ENCODE measurements at places on chromosomes 5 and 9.

DNA sequence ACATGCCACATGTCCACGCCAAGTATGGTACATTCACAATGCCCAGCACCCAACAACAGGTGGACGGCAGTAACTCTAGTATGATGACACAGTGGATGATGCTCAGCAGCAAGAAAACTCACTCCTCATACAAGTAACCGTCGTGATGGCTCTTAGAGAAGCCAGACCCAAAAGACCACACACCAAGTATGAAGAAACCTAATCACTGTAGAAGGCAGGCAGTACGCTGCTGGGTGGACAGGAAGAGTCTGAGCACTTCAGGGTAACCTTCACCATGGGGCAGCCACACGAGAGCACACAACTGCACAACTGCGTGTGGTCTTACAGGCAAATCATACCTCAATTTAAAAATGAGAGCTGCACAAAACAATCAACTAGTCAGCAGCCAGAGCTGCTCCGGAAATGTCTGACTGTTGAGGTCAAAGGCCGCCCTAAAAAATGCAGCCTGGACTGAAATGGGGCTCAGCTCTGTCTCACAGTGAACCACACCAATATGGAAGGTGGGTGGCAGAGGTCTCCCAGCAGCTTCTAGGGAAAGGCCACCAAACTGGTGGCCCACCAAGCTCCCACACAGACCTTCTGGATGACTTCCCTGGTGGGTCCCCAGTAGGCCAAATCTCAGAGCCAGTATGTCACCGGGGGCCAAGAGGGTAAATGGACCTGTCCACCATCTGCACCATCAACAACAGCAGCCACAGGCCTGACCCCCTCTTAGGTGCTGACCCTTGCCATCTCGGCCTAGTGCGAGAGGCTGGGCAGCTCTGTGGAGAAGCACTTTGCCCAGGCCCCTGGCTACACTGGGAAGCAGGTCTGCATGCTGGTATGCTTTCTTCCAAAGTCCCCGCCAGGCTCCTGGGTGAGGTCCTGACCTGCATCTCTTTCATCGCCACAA lies 17.8 kb downstream of the BICD2 start:
- DNase-seq = no peak

DNA sequence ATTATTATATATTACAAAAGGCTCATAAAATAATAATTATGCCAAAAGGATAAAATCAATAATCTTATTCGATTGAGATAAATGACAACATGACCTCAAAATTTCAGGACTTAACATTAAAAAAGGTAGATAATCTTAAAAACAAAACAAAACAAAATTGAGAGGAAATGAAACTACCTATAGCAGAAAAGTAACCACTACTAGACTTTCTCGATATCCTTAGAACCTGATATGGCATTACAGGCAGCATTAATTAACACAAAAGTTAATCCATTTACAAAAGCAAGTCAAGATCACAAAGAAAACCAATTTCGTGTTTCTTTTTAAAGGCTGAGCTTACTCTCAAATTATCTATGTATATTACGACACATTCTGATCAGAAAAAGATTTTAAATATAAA lies 29.9 kb downstream of the TMEM161B start:
- DNase-seq = no peak

DNA sequence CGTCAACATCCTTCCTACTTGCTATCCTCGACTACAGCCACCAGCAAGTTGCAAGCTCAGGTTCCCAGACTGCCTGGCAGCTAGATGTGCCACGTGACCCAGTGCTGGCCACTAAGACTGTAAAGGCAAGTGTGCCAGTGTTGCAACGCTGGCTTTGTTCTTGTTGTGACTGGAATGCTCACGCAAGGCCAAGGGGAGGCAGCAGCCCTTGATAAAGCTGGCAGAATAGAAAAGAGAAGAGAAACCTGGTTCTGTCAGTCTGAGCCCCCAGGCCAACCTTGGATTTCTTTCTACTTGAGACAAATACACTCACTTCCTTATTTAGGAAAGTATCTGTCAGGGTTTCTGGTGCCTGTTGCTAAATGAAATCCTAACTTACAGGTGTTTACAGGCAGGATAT lies 113.0 kb downstream of the KLHL3 start:
- peak; percentile 46 for DNase-seq

- no peak for DNase-seq
These were observed 74.6 kb downstream of the FEM1C start for GRCh38 chr5:115469904-115470516.

DNA sequence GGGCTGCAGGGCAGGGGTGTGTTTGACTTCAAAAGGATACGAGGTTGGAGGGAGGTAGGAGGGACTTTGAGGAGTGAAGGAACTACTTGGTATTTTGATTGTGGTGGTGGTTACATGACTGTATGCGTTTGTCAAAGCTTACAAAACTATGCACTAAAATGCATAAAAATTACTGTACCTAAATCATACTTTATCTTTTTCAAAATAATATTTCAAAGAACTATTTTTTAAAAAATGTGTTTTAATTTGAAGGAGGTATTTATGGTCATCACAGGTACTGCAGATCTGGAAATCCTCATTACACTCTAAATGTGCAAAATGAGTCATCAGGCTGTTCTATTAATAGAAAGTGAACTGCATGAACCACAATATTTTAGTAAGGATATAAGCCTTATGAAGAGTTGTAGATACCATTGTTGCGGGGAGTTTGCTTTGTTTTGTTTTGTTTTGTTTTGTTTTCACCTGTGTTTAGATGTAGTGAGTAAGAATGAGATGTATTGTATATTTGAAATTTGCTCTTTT lies 116.9 kb downstream of the ARRDC3 start:
- DNase-seq = no peak

GRCh38 chr5:1801222-1801966 lies at the start of gene NDUFS6:
TSS of gene NDUFS6 (plus strand) at chr5:1801407. CDS start at chr5:1801418, 11 bp downstream.
- DNase-seq = peak; percentile 75

- DNase-seq = peak; percentile 48
These were observed 13.2 kb downstream of the GZMK start for GRCh38 chr5:55037046-55037771.

DNA sequence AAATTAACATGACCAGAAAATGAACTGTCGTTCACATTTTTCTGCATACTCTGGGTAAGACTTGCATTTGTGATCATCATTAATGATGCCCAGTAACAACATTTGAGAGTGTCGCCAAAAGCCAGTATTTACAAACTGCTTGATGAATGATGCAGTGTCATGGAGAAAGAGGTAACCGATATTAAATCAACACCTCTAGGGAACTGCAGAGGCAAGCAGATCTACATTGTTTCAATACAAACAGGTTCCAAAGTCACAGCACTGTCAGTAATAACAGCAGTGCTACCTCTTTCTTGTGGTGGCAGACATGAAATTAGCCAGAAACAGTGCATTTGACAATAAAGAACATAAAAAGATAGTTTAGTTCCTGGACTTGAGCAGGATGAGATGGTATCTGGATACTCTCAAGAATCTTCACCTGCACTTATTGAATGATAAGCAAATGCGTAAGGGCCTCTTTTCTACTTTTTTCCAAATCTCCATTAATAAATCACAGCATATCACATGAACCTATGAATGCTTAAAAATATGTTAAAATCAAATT lies 456.6 kb downstream of the ARHGEF28 start:
- DNase-seq = no peak

DNA sequence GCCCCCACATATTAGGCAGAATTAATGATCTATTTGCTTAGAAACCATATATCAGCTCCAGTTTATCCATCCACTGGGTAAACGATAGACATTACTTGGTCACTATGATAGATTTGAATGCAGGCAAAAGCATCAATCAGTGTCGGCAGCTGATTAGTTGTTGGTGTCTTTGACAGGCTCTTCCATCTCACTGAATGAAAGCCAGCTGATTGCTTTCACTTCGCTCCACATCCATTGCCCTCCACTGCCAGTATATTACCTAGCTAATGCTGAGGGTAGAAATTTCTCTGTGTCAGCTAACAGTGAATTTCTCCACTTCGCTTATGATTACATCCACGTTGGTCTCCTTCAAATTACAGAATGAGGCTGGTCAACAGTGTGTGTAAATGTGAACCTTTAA lies 821.3 kb upstream of the TYRP1 start:
- DNase-seq = no peak

GRCh38 chr9:120557205-120557604 lies 22.8 kb downstream of the CDK5RAP2 start:
- no peak for DNase-seq

DNA sequence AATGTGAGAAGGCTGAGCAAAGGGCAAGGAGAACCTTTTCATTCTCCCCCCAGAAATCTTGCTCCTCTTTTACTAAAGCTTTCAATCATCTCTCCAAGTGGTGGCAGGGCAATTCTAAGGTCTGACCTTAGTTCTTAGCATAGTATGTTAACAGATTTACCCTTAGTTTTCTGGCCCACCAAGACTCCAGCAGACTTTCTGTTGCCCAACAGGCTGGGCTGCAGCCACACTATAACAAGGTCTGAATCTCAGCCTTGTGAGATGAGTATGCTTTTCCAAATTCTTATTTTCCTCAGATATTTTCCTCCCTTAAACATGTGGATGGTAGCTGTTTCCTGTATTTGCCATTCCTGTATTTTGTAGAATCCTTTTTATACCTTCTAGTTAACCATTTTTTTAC lies 69.5 kb downstream of the NIPBL start:
- no peak for DNase-seq

DNA sequence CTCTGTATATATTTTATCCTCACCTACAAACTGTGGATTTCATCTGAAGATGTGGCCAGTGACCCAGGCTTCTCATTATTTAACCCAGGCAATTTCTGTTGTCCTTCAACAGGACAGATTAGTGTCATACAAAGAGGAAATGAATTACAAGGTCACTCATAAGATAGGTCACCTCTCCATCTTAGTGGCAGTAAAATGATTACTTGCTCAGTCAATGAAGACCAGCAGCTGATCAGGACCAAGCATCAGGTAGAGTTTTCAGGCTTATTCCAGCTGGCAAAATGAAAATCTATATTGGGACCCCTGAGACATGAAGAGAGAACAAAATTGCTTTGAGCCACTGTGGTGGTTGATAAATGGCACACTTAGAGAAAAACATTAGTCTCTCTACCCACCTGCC lies 135.2 kb upstream of the PRDM9 start:
- no peak for DNase-seq

GRCh38 chr9:74653410-74654080 lies 156.4 kb downstream of the RORB start:
- DNase-seq = no peak

DNA sequence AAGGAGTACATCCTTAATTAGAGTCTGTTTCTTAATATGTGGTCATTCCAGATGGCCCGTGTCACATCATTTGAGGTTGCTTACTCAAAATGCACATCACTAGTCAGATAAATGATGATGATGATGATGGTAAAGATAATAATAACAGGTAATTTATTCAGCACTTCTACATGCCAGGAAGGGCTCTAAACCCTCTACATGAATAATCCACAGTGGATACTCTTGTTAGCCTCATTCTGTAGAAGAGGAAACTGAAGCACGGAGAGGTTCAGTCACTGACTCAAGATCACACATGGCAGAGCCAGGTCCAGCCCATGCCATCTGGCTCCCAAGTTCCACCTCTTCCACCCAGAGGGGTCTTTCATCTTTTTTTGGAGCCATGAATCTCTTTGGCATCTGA lies 11.7 kb downstream of the SH3PXD2B start:
- no peak for DNase-seq

- no peak for DNase-seq
These were observed 78.1 kb downstream of the SNCAIP start for GRCh38 chr5:122390154-122390553.

DNA sequence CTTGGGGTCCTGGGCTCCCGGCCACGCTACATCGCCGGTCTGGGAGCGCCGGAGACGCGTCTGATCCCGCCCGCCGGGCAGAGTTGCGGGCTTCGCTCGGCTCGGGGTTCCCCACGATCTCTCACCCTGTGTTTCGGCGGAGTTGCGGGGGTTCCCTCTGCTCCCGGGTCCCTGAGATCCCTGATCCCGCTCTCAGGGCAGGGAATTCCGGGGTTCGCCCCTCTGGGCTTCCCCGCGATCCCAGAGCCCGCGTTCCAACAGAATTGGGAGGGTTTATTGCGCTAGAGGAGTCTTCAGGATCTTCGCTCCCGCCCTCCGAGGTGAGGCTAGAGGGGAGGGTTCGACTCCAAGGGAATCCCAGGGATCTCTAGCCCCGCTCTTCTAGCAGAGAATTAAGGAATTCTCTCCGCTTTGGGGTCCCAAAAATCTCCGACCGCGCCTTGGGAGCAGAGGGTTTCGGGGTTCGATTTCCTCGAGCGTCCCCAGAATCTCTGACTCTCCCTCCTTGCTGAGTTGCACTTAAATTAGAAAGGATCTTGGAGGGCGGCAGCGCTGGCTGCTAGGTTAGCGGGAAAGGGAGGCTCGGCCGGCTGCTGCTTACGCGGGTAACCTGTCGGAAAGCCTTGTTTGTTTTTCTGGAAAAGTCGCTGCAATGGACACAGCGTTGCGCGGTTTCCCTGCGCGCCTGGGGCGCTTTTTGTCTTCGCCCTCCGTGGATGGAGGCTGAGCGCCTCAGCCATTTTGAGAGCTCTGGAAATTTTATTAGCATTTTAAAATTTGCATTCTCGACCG lies 1.3 kb downstream of the DMRT1 start:
- no peak for DNase-seq

DNA sequence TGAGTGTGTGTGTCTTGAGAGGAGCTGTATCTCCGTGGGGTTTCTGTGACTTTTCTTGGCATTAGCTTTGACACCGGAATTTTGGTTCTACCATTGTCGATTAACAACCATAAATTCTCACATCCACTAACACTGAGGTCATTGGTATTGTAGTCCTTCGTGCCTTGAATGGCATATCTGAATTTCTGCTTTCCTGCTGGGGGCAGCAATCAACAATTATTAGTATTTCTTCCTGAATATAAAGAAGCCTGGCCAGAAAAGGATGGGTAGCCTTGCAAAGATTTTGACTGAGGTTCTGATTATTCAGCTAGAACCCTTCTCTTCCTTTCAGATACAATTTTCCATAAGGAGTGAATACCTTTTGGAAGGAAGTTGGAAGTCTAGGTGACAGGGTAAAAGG lies 33.5 kb upstream of the SHOC1 start:
- no peak for DNase-seq
